NCI-H2081 (cell line): ENCODE measurements at places on chromosomes 12 and 14.

DNA sequence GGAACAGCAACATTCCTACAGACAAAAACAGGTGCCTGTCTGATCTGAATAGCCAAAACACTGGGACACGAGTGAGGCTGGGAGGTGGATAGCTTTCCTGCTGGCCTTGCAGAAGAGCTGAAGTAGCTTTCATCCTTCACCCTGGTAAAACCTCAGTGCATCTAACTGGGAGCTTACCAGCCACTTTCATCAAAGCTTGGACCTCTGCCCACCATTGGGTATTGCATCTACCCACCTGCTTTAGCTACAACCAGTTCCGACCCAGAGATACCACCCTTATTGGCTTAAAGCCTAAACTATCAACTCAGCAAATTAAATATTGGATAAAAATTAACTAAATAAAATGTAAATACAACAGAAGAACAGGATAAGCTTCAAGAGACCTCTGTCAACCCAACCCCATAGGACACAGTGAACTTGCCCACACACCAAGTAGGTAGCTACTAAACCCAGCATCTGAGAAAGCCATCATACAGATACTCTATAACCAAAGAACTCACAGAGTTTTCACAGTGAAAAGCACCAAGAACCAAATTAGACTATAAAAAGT is 866.3 kb downstream of the FSCB start:
- no peak for DNase-seq

GRCh38 chr14:68144051-68144681 is 324.6 kb downstream of the RAD51B start:
- no peak for DNase-seq

DNA sequence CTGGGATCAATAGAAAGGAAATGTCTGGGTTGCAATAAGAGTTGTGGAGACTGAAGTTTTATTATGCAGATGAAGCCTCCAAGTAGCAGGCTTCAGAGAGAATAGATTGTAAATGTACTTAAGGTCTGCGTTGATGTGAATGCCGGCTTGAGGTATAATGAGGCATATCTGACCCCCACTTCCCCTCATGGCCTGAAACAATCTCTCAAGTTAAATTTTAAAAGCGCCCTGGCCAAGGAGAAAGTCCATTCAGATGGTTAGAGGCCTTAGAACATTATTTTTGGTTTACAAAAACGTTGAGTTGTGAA is 28.3 kb upstream of the HIGD1C start:
- no peak for DNase-seq

- no peak for DNase-seq
Measured at GRCh38 chr12:92739113-92739512, 36.3 kb downstream of the PLEKHG7 start.
